Renal cortical epithelial cell (primary cell): ENCODE measurements at places on chromosomes 2 and 18. TPM values are rescaled to one million over a fixed set of nuclear protein-coding genes. Genes with fewer than 3 reads are reported as not detected.
A peak's percentile ranks its signal among the peaks of the same experiment; 100 is the strongest.

Gene DSG3
- 0.05 and 0.35 TPM in 2 replicates for total RNA-seq

- no peak for DNase-seq
Measured at GRCh38 chr2:14348247-14348646, 284.3 kb upstream of the LRATD1 start.

DNA sequence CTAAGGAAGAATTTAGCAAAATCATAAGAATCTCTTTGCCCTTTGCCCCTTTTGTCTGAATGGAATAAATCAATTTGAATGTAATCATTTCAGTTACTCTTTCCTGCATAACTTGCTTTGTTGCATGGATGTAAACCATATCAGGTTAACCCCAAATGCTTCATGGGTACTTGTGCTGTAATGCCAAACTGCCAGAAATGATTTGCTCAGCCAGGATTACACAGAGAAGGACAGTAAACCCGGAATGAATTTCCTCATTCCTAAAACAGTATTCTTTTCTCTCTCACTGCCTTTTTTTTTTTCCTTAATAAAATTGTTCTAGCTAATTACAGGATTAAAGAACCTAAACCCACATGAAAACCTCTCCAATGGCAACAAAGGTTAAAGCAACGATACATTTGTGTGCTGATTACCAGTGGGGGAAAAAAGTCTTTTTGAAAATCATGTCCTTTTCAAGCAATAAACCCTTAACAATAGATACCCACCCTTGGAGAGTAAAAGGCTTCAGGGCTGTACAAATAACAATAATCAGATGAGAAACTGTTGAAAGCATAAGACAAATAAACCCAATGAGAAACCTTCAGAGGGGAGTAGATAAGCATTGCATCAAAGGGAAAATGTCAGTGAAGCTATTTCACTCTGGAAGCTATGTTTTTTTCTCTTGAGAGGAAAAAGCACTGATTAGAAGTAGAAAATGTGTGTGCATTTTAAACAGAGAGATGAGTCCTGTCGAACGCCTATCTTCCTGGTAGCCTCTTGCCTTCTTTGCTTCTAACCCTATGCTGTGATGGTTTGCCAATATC lies 275.3 kb downstream of the CDH2 start:
- no peak for DNase-seq

DNA sequence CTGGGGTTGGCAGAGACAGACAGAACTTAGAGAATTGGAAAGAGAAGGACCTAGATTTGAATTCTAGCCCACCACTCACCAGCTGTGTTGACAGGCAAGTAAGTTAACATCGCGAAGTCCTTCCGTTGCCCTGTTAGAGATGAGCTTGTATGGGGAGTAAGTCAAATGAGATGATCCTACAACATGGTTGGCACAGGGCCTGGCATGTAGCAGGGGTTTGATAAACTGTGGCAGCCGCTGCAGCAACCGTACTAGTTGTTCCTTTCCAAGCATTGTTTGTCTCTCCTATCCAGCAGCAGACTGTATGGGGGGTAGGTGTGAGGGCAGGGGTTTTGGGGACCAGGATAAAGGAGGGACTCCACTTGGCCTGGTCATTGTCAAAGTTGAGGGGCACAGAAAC lies 16.0 kb downstream of the TET3 start:
- no peak for DNase-seq

Gene NBAS
- total RNA-seq, result 86.4 and 87.3 TPM in 2 replicates

GRCh38 chr2:17979707-17980106 lies 101.2 kb downstream of the KCNS3 start:
- no peak for DNase-seq

DNA sequence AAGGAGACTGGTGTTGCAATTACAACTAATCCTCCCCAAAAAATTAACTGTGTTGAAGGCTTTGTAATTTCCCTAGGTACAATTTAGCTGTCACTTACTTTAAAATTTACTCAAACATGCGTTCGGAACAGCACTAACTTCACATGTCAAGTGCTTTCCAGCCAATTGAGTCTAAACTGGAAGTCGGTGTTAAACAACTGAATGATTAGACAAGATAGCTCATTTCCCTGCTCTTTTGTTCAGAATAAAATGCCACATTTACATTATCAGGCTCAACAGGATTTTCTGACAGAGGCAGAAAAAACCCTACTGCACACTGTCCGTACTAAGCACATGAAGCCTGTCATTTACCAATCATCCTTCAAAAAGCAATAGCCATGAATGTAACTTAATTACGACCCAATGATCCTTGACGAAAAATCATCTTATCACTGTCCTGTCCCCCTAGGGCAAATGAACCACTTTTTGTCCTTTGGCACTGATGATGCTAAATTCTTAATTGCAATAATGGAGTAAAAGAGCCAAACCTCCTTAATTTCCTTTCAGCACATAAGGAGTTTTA lies 56.0 kb downstream of the LRPPRC start:
- DNase-seq, result no peak

GRCh38 chr2:102592601-102593000 lies 26.8 kb upstream of the SLC9A2 start:
- peak; percentile 31 for DNase-seq

DNA sequence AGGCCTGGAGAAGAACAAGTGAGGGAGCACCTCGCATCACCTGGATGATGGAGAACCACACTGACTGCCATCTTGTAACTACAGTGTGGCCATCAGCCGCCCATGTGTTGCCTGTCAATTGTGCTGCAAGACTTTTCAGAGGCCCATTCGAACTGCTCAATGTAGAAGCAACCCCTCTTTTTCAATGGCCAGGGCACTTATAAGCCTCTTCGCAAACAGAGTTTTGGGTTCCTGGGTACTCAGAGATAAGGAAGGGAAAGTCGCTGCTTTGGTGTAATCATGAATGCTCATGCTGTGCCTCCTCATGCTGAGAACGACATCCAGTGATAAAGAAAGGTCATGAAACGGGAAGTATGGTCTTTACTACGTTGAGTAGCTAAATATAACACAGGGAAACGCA lies 143.9 kb upstream of the SLC39A10 start:
- no peak for DNase-seq

Gene CHCHD5
- total RNA-seq, result 3.1 and 6.4 TPM in 2 replicates

Gene TGFA
- total RNA-seq, result 91.7 and 150 TPM in 2 replicates

Gene ZEB2
- 9.7 and 23.8 TPM in 2 replicates for total RNA-seq

GRCh38 chr2:217445723-217446122 lies 557.1 kb downstream of the TNS1 start:
- DNase-seq, result peak; percentile 78

DNA sequence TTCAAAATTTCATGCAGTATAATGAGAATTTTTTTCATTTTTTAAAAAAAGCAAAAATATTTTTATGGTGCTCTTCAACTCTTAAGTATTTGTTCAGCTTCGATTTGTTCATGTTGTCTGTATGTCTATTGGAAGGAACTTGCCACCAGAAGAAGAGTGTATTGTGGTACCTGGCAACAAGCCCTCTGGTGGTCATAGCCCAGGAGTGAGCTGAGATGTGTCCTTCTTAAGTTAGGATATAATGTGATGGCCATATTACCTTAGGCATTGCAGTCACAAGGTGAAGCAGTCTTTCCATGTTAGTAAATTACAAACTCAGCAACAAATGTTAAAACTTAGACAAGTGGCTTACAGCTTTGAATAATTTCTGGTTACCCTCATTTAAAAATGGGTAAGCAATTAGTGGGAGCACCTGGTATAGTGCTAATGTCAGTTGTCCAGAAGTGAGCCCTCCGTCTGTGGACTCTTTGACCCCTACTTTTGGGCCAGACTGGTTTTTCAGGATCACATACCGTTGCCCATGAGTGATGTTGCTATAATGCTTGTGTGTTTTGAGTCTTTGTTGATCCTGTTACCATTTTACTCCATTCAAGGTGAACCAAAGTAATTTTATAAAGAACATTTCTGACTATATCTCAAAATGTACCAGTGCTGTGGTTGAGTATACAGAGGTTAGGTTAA lies 57.4 kb downstream of the MYO1B start:
- peak; percentile 41 for DNase-seq

GRCh38 chr2:177830881-177831386 lies 241.6 kb downstream of the PDE11A start:
- no peak for DNase-seq

Gene TTR
- total RNA-seq, result not detected in 2 replicates

GRCh38 chr2:113861740-113862139 lies 28.1 kb upstream of the ACTR3 start:
- no peak for DNase-seq
